ENCODE measurements at places on chromosomes 7 and 10.

DNA sequence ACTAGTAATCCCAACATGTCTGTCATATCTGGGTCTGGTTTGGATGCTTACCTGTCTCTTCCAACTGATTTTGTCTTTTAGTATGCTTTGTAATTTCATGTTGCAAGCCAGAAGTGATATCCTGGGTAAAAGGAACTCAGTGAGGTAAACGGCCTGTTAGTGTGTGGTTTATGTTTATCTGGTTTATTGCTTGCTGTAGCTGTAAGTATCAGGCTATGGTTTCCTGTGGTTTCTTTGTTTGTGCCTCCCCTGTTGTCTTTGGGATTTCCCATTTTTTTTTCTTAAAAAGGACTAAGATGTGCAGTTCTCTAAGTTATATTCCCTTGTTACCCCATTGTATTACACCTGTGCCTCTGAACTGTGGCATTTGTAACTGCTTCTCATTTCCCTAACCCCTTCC is 323.5 kb upstream of the POM121L12 start:
- DNase-seq = no peak

DNA sequence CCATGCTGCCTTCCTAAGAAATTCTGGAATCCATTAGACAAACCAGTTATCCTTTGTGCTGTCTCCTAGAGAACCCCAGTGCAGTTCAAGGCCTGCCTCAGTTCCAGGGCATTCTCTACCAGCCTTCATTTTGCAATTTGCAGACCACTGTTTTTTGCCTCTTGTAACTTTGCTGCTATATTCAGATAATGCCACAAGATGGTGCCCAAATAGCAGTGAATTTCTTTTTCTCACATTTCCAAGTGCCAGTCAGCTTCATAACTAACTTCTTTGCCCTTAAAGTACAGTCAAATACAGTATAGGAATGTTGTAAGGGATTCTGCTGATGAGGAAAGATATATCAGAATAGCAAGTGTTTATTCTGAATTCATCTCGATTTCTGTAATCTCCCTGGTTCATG is 25.2 kb downstream of the LOXL4 start:
- DNase-seq = peak; percentile 30

DNA sequence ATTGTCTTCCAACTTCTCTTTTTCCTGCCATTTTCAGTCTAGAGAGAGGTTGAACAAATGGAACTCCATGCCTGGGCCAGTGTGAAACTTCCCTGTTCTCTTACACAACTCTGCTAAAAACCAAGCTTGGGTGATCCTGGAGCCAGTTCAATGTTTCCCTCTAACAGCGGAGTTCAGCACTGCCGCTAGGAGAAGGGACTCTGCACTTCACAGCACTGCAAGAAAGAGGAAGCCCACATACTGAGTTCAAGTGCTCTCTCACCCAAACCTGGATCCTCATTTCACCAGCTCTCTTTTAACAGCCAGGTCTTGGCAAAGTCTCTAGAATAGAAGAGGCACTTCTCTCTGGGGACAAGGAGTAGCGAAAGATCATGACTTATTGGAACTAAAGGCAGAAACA is 18.8 kb downstream of the FOXI2 start:
- DNase-seq = peak; percentile 58

DNA sequence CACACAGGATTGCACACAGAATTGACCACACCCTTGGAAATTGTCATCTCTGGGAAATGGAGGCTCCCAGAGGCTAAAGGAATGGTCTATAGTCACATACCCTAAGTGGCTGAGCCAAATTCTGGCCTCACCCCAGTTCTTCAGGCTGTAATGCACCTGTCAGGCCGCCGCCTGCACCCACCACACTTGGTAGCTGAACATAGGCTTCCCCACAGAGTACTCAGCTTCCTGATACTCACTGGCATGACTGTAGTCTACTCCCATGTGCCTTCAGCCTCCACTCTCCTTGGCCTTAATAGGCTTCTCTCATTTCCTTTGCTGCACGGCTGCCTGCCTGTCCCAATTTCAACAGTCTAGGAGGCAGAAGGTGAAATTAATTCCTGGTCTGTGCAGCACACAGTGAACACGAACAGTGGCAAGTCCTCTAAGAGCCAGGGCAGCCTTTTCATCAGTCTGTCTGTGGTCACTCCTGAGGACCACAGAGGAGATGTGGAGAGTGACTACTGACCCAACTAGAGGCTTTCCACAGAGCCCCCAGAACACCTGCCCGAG is 42.5 kb downstream of the NUDCD3 start:
- no peak for DNase-seq

GRCh38 chr7:41624818-41625217 is 78.1 kb downstream of the INHBA start:
- DNase-seq = no peak
